Hepatic stellate cell (primary cell): ENCODE measurements at places on chromosomes 16 and 17.

DNA sequence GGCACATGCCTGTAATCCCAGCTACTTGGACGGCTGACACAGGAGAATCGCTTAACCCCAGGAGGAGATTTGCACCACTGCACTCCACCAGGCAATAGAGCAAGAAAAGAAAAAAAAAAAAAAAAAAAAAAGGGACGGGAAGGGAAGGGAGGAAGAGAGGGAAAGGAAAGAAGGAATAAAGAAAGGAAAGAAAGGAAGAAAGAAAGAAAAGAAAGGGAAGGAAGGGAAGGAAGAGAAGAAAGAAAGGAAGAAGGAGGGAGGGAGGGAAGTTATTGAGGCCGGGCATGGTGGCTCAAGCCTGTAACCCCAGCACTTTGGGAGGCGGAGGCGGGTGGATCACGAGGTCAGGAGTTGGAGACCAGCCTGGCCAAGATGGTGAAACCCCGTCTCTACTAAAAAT is 50.4 kb upstream of the STAC2 start:
- DNase-seq, result no peak

GRCh38 chr16:66612422-66612821 is 7.9 kb downstream of the CMTM3 start:
- DNase-seq, result no peak

- no peak for DNase-seq
Observed at GRCh38 chr16:23016368-23016767, 132.9 kb downstream of the USP31 start.

DNA sequence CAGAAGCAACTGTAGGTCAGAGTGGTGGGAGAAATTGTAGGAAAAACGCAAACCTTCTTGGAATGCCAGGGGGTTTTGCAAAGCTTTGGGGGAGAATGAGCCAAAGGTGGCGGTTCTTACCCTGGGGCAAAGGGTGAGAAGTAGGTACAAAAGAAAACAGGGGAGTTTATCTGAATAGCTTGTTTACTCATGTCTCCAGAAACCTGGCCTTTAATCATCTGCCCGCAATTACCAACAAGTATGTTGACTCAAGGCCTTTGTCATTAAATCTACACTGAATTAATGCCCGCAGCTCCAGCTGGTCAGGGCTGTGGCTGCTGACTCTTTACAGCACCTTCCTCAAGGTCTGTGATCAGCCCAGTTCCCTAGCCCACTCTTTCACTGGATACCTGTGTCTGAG is 320.1 kb downstream of the CBLN1 start:
- DNase-seq, result no peak

- DNase-seq, result no peak
Observed at GRCh38 chr16:27465483-27465879, 63.5 kb downstream of the IL21R start.
